ENCODE measurements at places on chromosomes 6 and 20.

DNA sequence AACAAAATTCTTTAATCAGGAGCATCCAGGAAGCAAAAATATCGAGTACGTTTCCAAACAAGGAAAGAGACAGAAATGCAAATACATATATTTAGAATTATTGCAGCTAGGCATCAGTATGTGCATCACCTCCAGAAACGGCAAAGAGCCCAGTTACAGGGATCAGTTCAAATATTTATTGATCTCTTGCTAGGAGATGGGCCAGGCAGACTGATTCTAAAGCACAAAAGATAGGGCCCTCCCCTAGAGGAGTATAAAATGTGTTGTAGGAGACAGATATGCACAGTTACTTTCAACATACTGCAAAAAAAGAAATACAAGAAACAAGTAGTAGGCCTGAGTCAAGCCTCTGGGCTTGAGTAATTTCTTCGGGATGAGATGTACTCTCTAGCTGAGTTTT, 80.7 kb upstream of the NHSL1 start:
- no peak for DNase-seq

GRCh38 chr20:7379621-7380220, 560.5 kb downstream of the HAO1 start:
- no peak for DNase-seq

DNA sequence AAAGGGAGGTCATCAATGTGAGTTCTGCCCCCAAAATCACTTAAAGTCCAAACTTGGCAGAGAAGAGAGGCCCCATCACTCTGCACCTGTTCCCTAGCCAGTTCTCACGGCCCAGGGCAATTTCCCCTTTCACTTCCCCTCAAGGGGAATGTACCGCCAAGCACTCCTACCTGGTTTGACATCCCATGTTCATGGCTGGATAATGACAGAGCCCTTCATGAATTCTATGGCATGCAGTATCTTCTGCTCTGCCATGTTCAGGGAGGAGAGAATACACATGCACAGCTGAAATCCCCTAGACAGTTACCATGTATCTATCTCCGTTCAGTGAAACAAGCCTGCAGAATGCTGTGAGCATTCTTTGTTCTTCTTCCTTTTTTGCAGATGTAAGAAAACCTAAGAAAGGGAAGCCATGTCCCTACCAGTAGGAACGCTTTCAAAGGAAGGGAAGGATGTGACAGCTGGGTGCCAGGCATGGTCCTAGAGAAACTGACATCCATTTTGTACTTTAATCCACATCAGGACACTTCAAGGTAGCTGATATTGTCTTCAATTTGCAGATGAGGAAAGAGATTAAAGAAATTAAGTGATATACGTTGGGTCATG, 79.8 kb upstream of the ARID1B start:
- DNase-seq: no peak

- DNase-seq: no peak
Observed at GRCh38 chr6:52706001-52706400, 35.1 kb downstream of the TMEM14A start.

DNA sequence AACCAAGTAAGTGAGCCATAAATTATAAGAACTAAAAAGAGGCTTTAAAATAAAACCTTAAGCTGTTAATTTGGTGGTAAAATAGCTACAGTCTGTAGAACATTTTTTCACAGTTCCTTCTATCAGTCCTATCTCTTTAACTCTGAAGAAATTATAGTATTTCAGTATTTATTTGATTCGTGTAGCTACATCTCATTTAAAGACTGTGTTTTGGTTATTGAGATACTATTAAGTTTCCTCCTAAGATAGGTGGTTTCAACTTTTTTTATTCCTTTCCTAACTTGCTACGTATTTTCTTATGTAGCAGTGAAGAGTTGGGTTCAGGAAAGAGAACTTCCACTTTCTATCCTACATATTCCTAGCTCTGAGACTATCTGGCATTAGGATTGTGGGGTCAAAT, 97.2 kb downstream of the CD2AP start:
- DNase-seq: no peak

GRCh38 chr6:140541288-140541687, 1166.8 kb upstream of the CITED2 start:
- peak; percentile 29 for DNase-seq

DNA sequence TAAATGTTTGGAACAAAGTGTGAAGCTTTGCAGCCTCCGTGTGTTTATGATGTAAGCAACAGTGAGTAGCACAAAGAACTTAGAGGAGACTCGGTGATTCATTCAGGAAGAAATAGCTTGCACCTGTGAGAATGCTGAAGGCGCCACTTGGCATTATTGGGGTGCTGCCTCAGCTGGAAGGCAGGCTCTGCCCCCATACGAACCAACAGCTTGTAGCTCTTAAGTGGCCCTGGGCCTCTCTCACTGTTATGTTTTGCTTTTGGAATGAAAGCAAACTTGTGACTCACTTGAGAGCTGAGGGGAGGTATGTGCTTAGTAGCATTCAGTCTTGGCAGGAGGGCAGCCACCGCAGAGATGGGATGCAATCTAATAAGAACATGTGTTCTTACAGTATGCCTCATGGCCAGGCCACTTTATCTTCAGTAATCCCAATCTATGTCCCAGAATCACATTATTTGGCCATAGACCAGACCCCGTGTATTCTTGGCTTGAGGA, 310.7 kb downstream of the EYA4 start:
- DNase-seq: peak; percentile 98

- peak; percentile 68 for DNase-seq
Observed at GRCh38 chr6:154518396-154518795, 7.9 kb upstream of the CNKSR3 start.

DNA sequence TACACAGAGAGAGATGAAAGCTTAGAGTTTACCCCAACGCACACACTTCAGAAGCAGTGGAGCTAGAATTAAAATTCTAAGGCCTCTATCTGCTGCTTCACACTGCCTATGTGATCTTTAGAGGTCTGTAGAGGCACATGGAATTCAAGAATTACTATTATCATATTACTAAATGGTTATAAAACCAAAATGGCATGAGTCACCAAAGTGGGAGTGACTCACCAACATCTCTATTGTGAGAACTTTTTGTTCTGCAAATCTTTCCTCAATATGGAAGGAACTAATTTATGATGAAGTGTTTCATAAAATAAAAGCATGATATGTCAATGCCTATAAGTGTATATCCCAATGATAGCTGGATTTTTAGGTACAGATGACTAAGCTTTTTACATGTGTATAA, 28.5 kb upstream of the TMEM244 start:
- DNase-seq: peak; percentile 71

GRCh38 chr6:1790684-1791083, 181.0 kb downstream of the FOXC1 start:
- no peak for DNase-seq

GRCh38 chr6:9799582-9799981, 615.3 kb downstream of the TFAP2A start:
- no peak for DNase-seq

DNA sequence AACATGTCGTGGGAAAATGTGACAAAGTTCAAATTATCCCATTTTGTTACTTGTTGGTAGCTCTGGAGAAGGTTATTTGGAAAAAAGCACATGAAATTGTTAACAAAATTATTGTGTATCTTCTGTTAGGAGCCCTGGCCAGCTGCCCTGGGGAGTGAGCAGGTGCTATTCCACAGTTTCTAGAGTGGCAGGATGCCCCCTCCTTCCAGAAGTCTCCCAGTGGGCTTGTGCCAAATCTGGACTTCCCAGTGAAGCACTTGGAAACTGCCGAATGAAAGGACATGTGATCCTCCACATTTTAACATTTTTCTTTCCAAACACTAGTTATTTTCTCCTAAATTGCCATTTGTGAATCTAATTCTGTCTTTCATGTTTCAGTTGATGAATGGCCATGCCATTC, 66.9 kb upstream of the CLDN20 start:
- peak; percentile 77 for DNase-seq

DNA sequence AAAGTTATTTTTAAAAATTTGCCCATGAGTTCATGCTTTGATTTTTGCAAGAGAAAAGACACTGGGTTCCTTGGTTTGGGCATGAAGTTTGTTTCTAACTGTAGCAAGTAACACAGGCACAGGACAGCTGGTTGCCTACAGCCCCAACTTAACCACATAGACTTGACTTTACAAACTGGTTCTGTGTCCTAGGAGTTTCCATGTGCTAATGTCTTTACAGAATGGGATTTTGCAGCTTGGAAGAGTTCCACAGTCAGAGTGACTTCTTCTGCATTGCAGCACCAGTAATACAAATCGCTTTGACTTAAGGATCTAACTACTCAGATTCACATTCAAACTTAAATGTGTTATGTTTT, 44.3 kb downstream of the OR2B2 start:
- DNase-seq: peak; percentile 42

DNA sequence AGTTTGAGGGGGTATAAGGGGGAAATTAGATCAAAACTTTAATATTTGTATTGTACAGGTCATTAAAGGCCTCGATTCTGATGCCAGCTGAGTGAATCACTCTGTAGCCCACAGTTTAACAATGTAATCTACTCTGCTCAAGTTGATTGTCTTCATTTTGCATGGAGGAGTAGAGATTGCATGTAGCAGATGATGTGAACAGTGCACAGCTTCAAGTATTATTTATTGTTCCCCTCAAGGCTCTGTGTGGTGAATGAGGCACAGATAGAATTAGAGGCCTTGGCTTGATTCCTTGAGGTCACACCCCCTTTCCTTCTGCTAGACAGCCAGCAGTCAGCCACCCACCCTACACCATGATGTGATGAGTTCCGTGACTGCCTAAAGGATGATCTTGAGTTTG, 38.1 kb downstream of the TXLNB start:
- peak; percentile 36 for DNase-seq

- no peak for DNase-seq
Observed at GRCh38 chr6:110295451-110296165, 62.5 kb downstream of the METTL24 start.
